Ovary (tissue), 10 donors: ENCODE measurements at places on chromosomes 4 and X. TPM values are rescaled to one million over a fixed set of nuclear protein-coding genes. Genes with fewer than 3 reads are reported as not detected.

BCAP31 gene
- 97.2 TPM for total RNA-seq

PLA2G12A gene
- 31.3 TPM for total RNA-seq

CD38 gene
- total RNA-seq, result 1.1 TPM

PSAPL1 gene
- total RNA-seq, result not detected

RENBP gene
- total RNA-seq, result 2.5 TPM

TMEM150C gene
- 19.0 TPM for total RNA-seq

VCX gene
- not detected for total RNA-seq

RELL1 gene
- total RNA-seq, result 21.3 TPM

NLGN3 gene
- total RNA-seq, result 10.9 TPM

LRCH2 gene
- total RNA-seq, result 8.3 TPM

ZGRF1 gene
- total RNA-seq, result 4.2 TPM

SMS gene
- total RNA-seq, result 123 TPM

CLCN4 gene
- 2.6 TPM for total RNA-seq

ZAR1 gene
- not detected for total RNA-seq

FAM47E gene
- total RNA-seq, result 8.2 TPM

S100G gene
- total RNA-seq, result not detected

IGFBP7 gene
- total RNA-seq, result 96.8 TPM

LDB2 gene
- total RNA-seq, result 24.1 TPM

GIMD1 gene
- total RNA-seq, result not detected

BLTP1 gene
- 59.9 TPM for total RNA-seq

PNPLA4 gene
- 24.4 TPM for total RNA-seq

C1QTNF7 gene
- total RNA-seq, result 8.7 TPM

NAP1L3 gene
- total RNA-seq, result 11.0 TPM

PCDH7 gene
- total RNA-seq, result 6.3 TPM

SLIT2 gene
- total RNA-seq, result 6.9 TPM

SPANXN3 gene
- total RNA-seq, result not detected

MAGED1 gene
- 106 TPM for total RNA-seq

RASSF6 gene
- total RNA-seq, result 1.1 TPM

SRD5A3 gene
- 9.4 TPM for total RNA-seq
